Pulmonary artery endothelial cell (primary cell): ENCODE measurements at places on chromosomes 1 and 21.
A peak's percentile ranks its signal among the peaks of the same experiment; 100 is the strongest.

DNA sequence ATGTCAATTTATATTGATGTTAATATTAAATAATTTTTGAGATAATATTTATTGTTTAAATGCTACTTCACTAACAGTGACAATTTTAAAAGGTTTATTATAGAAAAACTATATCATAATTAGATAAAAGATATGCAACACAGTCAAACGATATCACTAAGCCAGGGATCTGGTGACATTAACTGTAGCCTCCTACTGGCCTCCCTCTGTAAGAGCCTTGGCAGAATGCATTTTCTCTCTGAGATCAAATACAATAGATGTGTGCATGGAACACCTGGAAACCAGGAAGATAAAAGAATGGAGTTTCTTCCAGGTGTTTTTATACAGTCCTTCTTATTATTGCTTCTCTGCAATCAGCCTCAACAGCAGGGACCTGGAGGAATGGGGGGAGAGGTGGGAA, 1762.1 kb downstream of the BRINP3 start:
- DNase-seq = no peak

DNA sequence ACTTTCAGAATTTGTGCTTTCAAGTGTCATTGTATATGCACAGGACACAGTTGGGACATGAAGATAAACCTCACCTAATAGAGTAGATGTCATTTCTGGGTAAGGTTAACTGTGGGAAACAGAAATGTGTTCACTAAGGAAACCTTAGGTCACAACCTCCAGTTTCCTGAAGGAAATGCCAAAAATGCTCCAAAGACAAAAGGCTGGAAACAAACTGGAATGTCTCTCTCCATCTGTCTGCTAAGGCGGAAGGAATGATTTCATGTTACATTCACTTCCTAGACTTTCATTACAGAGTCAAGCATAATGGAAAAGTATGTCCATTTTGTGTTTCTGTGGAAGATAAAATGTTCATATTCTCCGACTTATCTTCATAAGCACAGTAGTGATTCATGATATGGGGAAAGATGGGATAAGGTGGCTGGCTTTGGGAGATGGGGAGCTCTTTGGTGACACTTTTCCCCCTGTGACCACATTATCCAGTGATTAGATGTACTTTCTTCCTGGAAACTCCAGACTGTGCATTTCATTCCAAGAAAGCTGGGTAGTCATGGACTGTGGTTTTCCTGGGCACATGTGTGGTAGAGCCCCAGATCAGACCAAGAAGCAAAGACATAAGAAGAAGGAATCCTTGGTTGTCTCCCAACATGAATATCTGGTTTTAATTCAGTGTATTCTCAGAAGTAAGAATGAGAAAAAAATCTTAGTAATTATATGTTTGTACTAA, 5.7 kb downstream of the S1PR1 start:
- DNase-seq = peak; percentile 98

GRCh38 chr1:92117526-92117925, 37.4 kb downstream of the BTBD8 start:
- no peak for DNase-seq

DNA sequence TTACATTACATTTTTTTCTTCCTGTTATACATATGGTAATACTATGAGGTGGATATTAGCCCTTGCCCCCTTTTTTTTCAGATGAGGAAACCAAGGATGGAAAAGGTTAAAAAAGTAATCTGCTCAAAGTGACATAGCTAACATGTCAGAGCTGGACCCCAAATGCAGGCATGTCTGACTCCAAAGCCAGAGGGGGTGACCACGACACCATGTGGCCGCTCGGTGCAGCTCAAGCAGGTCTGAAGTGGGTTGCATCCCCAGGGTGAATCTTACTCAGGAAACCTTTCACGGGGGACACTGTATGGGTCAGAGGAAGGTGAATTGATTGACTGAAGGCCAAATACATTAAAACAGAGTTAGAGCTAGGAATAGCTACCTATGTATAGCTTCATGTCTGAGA, 34.8 kb downstream of the CD34 start:
- no peak for DNase-seq

GRCh38 chr1:89489047-89489729, 35.4 kb upstream of the LRRC8B start:
- DNase-seq = no peak

DNA sequence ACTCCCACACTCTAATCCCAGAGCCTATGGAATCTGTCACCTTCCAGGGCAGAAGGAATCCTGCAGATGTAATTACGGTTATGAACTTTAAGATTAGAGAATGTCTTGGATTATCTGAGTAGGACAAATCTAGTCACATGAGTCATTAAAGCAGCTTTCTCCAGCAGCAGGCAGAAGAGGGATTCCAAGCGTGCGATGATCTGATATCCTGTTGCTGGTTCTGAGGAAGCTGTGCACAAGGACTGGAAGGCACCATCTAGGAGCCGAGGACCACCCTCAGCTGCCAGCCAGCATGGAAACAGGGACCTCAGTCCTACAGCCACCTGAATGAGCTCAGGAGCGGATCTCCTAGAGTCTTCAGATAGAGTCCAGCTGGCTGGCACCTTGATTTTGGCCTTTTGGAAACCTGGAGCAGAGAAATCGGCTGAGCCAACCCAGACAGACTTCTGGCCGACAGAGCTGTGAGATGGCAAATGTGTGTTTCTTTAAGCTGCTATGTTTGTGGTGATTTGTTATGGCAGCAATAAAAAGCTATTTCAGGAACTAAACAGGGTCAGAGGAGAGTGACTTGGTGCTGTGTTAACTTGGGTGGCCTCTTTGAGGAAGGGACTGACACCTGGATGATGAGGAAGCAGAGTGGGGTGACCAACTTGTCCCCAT, 34.5 kb downstream of the LRRN2 start:
- no peak for DNase-seq

DNA sequence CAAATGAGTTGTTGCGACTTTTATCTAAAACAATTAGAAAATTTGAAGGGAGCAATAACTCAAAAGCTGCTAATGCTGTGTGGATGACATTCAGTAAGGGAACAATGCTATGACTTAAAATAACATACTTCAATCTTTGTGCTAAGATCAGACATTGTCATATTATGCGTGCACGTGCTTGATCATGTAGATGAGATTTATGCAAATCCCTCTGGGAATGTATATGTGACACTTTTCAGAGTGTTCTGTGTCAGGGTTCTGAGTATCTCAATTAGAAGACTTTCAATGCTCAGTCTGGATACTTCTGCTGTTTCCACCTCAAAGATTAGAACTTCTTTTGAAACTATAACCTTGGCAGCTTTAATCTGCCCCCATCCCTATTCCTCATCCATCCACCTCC, 18.6 kb upstream of the POU2F1 start:
- DNase-seq = no peak

GRCh38 chr1:159352436-159352835, 50.3 kb downstream of the FCER1A start:
- no peak for DNase-seq

DNA sequence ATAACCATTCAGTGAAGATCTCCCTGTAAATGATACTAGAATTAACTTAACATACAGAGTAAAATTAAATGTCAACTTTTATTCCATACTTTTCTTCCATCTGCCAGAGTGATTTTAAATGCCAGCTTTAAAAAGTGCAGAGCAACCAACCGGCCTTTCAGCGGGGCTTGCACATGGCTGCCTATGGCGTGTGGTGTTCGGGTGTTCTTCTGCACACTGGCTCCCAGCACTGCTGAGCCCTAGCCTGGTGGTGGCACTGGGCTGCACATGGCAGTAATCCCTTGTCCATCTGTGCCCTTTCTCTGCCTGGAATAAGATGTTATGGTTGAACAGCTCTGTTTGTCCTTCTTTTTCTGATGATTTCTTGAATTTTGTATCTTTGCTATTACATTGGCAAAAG, 156.3 kb downstream of the SNX7 start:
- no peak for DNase-seq

DNA sequence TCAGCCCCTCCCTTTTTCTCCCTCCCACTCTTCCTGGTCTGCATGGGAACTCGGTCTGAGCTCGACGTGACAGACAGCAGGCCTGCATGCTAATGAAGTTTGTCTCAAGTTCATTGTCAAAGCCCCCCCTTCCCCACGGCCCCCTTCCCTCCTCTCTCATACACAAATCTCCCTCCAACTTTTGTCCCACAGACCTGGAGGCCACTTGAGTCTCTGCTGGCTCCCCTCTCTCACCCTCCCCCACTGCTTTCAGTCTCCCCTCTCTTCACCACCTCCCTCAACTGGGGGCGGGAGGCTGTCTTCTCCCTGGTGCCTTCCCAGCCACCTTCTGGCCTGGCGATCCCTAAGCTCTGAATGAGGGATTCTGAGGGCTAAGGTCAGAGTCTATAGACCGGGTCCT, 61.3 kb downstream of the RHBG start:
- no peak for DNase-seq

DNA sequence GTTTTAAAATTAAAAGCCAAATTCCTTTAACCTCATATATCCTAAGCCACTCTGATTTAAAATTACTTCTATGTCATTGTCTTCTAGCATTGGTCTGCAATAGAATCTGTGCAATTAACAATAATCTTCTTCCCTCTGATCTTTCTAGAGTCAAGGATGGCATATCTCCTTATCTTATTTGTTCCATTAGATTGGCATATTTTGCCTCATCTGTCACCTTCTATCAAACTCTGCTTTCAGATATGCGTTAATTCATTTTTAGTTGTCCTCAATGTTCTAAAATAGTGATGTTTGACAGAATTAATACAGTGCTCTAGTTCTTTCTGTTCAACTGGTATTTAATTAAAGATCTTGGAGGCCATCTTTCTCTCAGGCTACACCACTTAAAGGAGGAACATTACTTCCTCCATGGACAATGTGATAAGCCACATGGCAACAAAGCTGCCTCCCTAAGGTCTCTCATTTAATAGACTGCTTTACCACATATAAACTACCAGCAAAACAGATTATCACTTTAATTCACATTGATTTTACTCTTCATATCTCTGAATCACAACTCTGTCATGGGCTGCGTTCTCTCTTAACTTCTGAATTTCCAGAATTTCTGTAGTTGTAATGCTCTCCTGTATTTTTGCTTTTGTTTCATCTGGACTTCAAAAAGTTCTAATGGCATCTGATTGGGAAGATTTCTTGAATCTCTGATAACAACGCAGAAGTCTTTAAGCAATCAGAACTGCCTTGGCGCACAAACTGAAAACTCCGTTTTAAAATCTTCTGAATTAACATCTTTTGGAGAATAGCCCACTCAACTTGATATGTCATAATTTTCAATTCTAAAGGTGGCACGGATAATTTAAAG, 2.8 kb downstream of the NRIP1 start:
- DNase-seq = no peak

DNA sequence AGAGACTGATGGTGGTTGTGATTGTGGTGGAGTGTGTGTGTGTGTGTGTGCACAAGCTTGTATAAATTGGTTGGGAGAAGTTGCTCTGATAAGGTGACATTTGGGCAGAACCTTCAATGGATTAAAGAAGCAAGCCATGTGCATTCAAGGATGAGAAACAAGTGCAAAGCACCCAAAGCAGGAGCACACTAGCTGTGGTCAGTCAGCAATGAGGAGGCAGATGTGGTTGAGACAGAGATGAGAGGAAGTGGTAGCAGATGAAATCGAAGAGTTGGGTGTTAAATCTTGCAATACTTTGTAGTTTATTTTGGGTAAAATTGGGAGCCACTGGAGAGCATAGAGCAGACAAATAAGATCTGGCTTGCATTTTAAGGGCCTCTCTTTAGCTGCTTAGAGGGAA, 4.4 kb upstream of the PGBD5 start:
- no peak for DNase-seq

GRCh38 chr1:65813956-65814355, 21.3 kb downstream of the PDE4B start:
- no peak for DNase-seq

DNA sequence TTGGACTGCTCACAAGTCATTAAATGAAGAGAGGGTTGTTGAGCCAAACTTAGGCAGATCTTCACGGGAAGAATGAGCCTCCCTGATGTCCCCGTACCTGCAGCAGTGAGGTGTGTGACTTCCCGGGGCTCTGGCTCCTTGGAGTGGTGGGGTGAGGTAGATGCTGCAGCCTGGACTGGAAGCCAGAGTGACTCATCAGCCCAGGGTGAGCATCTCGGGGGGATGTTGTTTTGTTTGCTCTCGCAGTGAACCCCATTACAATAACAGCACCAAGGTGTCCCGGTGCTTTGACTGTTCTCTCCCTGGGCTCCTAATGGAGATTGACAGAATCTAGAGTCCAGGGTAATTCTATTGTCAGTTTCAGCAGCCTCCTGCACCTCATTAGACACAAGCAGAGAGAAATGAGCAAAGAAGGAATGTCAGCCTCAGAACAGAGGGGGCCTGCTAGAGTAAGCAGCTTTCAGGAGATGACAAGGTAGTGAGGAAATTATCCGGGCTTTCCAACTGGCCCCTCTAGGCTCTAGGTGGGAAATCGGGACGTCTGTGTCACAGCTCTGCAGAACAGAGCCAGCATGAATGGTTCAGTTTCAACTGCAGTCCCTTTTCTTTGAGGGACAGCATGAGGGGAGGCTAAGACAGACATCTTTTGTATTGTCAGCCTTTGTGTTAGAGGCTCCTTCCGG, 36.0 kb upstream of the LRRN2 start:
- no peak for DNase-seq

DNA sequence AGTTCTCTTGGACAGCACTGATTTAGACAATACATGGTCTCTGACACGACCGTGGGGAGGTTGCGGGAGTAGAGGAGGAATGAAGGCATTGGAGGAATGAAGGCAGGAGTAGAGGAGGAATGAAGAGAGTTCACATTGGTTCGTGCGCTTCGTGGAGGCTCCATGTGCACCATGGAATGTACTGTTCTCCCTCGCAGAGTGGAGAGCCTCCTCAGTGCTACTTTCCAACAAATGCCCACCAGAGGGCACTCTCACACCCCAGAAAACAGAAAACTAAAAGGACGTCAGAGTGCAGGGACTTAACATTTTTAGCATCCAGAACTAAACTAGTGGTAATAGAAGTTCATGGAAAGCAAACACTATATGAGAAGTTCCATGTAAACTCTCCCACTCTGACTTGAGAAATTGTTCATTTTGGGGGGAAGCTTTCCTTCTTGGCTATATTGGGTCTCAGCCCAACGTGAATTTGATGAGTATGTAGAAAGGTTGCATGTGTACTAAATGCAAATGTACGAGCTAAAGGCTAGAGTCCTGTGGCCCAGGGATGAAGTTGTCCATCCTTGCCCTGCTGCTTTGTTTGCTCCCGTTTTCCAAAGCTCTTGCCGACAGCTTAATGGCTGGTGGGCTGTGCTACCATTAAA, 211.6 kb downstream of the LMX1A start:
- no peak for DNase-seq

DNA sequence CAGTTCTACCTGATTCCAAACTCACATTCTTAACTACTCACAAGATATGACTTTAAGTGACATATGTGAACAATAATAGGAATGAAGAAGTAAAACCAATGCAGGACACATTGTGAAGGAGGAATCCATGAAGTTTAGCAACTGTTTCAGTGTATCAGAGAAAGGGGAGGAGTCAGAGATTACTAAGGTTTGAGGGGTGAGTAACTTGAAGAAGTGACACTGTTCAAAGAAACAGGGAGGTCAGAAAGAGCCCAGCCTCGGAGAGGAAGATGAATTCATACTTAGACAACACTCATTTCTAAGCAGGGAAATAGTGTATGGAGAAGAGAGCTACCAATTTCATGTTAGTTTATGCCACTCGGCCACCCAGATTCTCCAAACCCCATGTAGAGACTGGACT, 28.2 kb upstream of the RPF1 start:
- DNase-seq = no peak
